Type B pancreatic cell (in vitro differentiated cells): ENCODE measurements at places on chromosomes 12 and 14. TPM values are rescaled to one million over a fixed set of nuclear protein-coding genes. Genes with fewer than 3 reads are reported as not detected.

DNA sequence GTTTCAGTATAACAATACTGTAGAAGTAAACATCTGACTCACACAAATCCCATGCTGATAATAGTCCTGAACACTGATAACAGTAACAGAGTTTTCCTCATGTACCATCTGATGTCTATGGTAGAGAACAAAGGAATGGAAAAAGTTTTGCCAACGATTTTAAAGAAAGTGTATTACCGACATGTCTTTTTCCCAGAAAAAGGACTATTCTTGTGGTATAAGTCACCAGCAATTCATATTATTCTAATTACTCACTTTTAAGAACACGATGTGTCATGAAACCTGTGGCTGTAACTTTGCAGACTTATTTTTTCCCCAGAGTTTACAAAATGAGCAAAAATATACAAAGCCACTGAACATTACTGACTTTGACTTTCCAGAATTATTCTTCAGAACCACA is 40.1 kb upstream of the DCN start:
- H3K4me3 ChIP-seq, result no peak overlapping the region
- H3K36me3 ChIP-seq, result no peaks in the 10 kb centered on the region

The LRRIQ1 gene
- 1.8 and 9.7 TPM in 2 replicates for total RNA-seq

- DNase-seq, result no peak
- H3K27ac ChIP-seq, result no peak overlapping the region
- no peaks in the 10 kb centered on the region for H3K36me3 ChIP-seq
- no peak overlapping the region for H3K4me3 ChIP-seq
- H3K27me3 ChIP-seq, result no peaks in the 10 kb centered on the region
Measured at GRCh38 chr12:88432531-88433490, 147.5 kb downstream of the KITLG start.

- peak overlapping the region; percentile 92 for H3K27ac ChIP-seq
- H3K27me3 ChIP-seq, result no peaks in the 10 kb centered on the region
- peak overlapping the region; percentile 48 for H3K4me3 ChIP-seq
- DNase-seq, result no peak
Measured at GRCh38 chr14:68479247-68479646, 313.6 kb downstream of the ZFP36L1 start.

GRCh38 chr14:82562881-82563280 is 1029.2 kb upstream of the SEL1L start:
- no peaks in the 10 kb centered on the region for H3K36me3 ChIP-seq
- H3K4me3 ChIP-seq, result no peak overlapping the region
- H3K27me3 ChIP-seq, result no peaks in the 10 kb centered on the region
- peaks cover 13% of the 10 kb centered on the region for H3K4me1 ChIP-seq

The P2RX2 gene
- total RNA-seq, result 2.8 and 5.4 TPM in 2 replicates

The PTPN6 gene
- 15.6 and 61.0 TPM in 2 replicates for total RNA-seq

DNA sequence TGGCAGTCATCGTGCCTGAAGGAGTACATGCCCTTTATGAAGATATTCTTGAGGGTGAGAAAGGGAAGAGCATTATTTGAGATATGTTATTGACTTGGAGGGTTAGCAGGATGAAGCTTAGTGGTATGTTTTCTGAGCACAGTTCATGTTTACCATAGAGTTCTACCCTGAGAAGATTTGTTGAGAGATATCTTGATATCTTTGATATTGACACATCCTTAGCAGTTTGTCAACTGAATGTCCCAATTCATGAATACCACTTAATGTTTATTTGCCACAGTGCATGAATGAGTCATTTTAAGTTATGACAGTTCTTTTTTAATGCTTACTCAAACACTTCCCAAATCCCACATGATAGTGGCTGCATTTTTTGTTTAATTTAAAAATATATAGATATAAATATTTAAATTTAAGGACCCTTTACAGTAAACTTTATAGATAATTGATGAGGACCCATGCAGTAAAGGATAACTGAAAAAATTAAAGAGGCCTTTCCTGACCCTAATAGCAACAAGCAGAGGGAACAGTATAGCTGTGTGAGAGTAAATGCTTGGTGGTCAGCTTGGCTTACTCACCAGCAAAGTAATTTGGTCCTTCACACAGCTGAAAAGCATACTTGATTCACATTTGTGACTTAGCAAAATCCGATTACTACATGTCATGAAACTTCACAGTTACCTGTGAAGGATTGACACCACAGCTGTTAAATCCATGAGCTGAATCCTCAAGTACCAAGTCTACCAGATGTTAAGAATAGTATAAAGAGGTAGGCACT is 25.8 kb downstream of the SLC39A9 start:
- H3K36me3 ChIP-seq, result peaks cover 32% of the 10 kb centered on the region
- H3K4me1 ChIP-seq, result no peaks in the 10 kb centered on the region
- H3K4me3 ChIP-seq, result no peak overlapping the region
- DNase-seq, result no peak
- no peak overlapping the region for H3K27ac ChIP-seq
